Tibial nerve (tissue), 4 donors: ENCODE measurements at places on chromosomes 5 and 9. TPM values are rescaled to one million over a fixed set of nuclear protein-coding genes. Genes with fewer than 3 reads are reported as not detected.

ROPN1L gene
- not detected for total RNA-seq

ZMYND19 gene
- 14.7 TPM for total RNA-seq

CDKN2A gene
- 3.0 TPM for total RNA-seq

NAIF1 gene
- total RNA-seq: 11.2 TPM

NLN gene
- total RNA-seq: 10.9 TPM

MYMK gene
- total RNA-seq: not detected

CCL21 gene
- 14.0 TPM for total RNA-seq

SLC25A2 gene
- total RNA-seq: 0.42 TPM

RABL6 gene
- 69.0 TPM for total RNA-seq

FOXD4L6 gene
- total RNA-seq: not detected

RLN1 gene
- not detected for total RNA-seq

PDGFRB gene
- total RNA-seq: 354 TPM

SLC36A3 gene
- total RNA-seq: not detected

SPATA31A3 gene
- total RNA-seq: not detected

LCN12 gene
- 16.8 TPM for total RNA-seq

POU5F2 gene
- 4.7 TPM for total RNA-seq

FRRS1L gene
- 1.5 TPM for total RNA-seq

ETF1 gene
- 58.4 TPM for total RNA-seq

PRDM9 gene
- total RNA-seq: not detected

TAF11L3 gene
- not detected for total RNA-seq
